ENCODE measurements at places on chromosomes 16 and 17.
A peak's percentile ranks its signal among the peaks of the same experiment; 100 is the strongest.

DNA sequence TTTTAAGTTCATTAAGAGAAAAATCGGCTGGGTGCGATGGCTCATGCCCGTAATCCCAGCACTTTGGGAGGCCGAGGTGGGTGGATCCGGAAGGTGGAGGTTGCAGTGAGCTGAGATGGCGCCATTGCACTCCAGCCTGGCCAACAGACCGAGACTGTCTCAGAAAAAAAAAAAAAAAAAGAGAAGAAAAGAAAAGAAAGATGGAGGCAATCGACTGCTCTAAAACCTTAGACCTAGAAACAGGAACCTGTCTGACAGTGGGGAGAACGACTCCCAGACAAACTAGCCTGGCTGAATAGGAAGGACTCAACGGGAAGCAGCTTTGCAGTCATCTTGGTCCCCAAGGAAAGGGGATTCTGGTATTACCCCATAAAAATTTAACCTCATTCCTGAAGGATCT lies 13.7 kb downstream of the MRC2 start:
- DNase-seq = no peak

DNA sequence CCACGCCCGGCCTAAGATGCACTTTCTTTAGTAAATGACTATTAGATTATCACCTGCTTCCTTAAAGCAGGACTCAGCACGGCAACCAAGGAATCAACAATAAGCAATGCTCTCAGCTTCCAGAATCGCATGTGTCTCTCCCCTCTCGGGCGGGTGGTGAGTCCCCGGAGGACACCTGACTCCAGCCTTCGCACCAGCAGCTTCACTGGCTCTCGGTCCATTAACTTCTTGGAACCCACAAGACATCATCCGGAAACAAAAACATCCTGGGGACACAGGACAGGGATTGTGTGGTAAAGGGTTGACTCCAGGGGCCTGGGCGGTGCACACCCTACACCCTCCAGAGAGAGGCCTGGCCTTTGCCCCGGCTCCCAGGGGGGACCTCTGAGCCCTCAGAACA lies 22.7 kb downstream of the UTS2R start:
- no peak for DNase-seq

DNA sequence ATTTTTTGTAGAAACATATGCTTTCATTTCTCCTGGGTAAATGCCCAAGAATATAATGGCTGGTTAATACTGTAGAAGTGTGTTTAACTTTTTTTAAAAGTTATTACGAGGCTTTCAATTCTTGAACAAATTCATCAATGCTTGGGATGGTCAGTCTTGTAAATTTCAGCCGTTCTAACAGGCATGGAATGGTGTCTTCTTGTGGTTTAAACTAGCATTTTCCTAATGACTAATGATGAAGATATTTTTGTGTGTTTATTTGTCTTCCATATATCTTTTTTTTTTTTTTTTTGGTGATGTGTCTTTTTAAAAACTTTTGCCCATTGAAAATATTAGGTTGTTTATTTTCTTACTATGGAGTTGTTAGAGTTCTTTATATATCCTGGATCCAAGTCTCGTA lies 67.1 kb downstream of the MGAT5B start:
- DNase-seq = no peak

DNA sequence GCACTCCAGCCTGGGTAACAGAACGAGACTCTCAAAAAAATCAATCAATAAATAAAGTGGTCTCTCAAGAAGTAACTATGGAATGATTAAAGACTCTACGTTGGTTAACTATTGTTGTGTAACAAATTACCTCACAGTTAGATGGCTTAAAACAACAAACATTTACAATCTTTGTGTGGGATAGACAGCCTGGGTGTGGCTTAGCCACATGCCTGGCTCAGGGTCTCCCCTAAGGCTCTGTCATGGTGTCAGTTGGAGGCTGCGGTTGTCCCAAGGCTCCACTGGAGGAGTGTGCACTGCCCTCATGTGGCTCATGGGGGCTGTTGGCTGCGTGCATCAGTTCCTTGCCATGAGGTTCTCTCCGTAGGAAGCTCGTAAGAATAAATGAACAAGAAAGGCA lies 294.5 kb downstream of the SNX29 start:
- DNase-seq = no peak

DNA sequence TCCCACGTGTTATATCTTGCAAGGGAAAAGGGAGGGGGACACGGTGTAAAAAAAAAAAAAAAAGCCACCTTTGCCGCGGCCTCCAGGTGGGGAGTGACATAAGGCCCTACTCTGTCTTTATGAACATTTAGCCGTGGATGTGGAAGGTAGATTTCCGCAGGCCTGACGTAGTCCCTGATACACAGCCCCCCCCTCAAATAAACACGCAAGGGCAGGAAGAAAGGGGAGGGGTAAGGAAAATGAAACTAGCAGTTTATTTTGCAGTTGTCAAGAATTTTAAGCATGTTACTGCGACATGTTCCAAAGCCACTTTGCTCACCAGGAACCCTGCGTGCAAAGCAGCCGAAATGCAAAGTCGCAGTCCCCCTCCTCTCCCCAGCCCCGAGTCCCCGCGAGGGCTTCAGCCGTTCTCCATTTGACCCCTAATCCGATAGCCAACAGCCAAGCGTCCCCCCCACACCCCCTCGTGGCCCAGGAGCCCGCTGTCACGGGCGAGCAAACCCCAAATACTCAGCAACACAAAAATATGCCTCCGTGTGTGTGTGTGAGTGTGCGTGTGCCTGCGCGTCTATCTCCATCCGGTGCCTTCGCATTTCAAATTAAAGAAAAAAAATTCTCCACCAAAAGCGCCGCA lies 1.2 kb downstream of the CBX4 start:
- DNase-seq = no peak

GRCh38 chr17:3542410-3543088 lies 15.1 kb downstream of the TRPV3 start:
- no peak for DNase-seq

- no peak for DNase-seq
Observed at GRCh38 chr16:88453611-88454522, 787 bp downstream of the ZFPM1 start.

- no peak for DNase-seq
Observed at GRCh38 chr17:67125924-67126323, 81.6 kb downstream of the CACNG1 start.

GRCh38 chr17:17813055-17813724 lies 23.6 kb downstream of the SREBF1 start:
- no peak for DNase-seq

GRCh38 chr17:71084219-71084618 lies 914.9 kb downstream of the KCNJ2 start:
- DNase-seq = no peak

GRCh38 chr17:45247429-45248131 lies 14.3 kb downstream of the SPATA32 start:
- DNase-seq = peak; percentile 89

DNA sequence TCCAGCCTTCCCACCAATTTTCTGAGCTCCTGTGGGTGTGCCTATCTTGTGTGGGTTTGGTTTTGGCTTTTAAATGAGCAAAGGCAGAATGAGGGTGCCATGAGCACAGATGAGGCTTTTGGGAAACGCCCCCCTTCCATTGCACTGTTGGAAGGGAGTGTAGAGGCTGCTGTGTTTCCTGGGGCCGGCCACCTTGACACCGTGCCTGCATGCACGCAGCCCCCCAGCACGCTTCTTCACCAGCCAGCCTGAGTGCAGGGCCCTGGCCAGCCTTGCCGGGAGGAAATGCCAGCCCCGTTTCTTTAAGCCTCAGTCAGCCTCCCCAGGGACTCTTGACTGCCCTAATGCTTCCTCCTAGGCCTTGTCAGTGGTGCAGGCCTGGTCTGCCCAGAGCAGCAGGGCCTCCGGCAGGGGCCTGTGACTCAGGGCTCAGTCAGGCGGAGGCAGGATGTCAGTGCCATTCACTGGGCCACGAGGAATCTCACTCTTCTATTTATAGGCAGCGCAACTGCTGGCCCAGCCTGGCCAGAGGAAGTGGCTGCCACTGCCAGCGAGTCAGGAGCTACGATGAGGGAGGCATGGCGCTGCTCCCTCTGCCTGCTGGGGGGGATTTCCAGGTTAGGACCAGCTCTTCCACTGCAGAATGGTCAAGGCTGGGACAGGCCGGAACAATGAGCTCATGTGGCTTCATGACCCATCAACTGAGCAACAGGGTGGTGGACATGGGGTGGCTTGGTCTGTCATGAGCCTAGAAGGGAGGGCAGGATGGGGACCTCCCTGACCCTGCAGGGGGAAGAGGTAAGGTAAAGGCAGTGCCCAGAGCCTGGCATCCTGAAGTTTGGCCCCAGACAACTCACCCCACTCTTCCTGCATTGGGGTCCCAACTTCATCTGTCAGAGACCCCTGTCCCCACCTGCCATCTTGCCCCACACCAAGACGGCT lies 205.2 kb downstream of the RAB11FIP4 start:
- no peak for DNase-seq

DNA sequence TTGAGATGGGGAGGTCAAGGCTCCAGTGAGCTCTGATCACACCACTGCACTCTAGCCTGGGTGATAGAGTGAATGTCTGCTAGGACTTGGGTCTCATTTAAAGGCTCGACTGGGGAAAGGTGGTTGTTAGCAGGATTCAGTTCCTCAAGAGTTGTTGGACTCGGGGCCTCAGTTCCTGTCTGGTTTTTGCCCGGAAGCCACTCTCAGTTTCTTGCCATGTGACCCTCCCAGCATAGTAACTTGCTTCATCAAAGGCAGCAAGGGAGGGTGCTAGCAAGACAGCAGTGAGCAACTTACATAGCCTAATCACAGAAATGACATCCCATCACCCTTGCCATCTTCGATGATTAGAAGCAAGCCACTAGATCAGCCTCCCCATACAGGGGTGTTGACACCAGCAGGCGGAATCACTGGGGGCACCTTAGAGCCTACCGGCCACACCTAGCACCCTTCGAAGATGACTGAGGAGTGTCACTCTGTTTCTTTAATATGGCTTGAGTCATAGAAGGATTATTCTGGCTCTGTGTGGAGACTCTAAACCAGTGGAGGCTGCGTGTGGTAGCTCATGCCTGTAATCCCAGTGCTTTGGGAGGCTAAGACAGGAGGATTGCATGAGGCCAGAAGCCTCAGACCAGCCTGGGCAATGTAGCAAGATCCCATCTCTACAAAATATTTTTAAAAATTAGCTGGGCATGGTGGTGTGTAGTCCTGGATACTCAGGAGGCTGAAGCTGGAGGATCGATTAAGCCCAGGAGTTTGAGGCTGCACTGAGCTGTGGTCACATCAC lies 13.2 kb upstream of the SCNN1B start:
- no peak for DNase-seq

DNA sequence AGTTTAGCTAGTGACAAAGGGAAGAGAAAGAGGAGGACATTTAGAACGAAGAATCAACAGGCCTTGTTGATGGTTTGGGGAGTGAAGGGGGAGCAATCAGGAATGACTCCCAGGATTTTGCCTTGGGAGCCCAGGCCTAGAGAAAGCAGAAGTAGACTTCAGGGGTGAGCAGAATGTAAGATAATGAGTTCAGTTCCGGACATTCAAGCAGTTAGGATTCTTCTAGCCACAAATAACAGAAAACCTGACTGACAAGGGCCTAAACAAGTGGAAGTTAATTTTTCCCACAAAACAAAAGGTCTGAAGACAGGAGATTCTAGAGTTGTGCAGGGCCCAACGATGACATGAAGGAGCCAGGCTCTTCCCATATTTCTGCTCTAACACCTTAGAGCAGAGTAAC lies 45.9 kb downstream of the SKAP1 start:
- no peak for DNase-seq

DNA sequence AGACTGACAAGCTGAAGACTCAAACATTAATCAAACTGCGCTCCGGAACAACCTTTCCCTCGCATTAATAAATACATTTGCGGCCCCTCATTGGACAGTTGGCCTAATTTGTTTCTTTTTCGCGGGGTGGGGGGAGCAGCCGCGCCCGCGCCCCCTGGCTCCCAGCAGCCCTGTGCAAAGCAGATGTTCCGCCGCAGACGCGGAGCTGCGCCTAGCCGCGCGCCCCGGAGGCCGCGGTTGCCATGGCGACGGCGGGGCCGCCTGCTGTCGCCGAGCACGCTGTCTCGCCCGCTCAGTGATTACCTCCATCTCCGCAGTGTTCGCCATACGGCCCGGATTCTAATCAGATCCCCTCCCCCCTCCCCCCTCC lies 25.5 kb downstream of the COPZ2 start:
- no peak for DNase-seq

DNA sequence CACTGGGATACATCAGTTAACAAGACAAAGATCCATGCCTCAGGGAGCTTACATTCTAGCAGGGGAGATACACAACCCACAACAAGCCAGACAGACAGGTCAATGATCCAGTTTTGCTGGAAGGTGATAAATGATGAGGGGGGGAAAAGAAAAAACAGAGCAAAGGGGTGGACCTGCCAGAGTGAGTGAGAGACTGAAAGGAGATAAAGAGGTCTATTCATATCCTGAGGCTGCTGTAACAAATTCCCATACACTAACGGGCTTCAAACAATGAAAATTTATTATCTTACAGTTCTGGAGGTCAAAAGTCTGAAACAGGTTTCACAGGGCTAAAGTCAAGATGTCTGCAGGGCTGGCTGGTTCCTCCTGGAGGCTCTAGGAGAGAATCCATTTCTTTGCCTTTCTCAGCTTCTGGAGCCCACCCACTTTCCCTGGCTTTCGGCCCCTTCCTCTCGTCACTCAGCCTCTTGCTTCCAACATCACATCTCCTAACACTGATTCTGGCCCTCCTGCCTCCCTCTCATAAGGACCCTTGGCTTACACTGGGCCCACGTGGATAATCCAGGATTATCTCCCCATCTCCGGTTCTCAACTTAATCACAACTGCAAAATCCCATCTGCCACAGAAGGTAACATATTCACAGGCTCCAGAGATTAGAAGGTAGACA lies 81.5 kb downstream of the GAS7 start:
- no peak for DNase-seq

DNA sequence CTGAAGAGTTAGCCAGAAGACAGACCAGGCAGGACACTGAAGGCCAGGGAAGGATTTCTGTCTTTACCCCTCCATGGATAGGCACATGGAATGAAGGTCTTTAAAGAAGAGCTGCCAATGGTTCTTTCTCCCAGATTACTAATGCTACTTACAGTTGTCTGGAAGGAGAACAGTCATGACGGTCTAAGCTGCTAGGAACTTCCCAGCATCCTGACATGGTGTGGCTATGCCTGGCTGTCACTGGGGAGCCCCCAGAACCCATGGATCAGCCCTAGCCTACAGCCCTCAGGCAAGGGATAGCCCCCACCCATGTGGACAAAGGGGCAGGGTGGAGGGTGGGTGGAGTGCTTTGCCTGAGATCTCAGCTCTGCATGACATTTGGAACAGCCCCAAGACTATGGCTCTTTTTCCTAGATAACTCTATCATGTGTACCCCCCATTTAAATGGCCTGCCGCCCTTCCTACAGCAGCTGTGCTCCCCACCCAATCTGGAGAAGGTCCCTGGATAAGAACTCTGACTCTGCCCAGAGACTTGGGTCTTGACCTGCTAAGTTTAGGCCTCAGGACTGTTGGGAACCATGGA lies 9.2 kb upstream of the KAT7 start:
- DNase-seq = no peak

DNA sequence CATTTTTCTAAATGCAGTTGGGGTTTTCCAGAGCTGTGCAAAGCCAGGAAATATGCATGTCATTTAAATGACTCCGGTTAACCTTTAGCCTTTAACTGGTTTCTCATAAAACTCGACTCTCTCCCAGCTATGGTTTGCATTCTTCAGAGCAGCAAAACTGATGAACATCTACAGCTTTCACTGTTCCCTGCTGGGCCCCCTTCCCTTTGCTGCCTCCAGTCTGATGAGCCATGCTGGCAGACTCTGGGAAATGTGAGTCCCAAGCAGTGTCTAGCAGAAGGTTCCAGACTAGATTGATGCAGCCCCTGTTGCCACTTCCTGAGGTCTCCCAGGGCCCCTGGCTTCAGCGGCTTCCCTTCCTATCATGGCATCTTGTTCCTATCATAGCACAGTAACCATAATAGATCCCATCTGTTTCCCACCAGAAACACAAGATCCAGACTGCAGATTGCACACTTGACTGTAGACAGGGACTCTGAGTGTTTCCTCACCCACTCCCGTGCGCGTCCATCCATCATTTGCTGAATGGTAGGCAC lies 135.4 kb downstream of the CLEC16A start:
- DNase-seq = no peak
